ENCODE measurements at places on chromosomes 7 and 10.

GRCh38 chr10:69673521-69673920 lies 43.5 kb downstream of the FAM241B start:
- DNase-seq = no peak

DNA sequence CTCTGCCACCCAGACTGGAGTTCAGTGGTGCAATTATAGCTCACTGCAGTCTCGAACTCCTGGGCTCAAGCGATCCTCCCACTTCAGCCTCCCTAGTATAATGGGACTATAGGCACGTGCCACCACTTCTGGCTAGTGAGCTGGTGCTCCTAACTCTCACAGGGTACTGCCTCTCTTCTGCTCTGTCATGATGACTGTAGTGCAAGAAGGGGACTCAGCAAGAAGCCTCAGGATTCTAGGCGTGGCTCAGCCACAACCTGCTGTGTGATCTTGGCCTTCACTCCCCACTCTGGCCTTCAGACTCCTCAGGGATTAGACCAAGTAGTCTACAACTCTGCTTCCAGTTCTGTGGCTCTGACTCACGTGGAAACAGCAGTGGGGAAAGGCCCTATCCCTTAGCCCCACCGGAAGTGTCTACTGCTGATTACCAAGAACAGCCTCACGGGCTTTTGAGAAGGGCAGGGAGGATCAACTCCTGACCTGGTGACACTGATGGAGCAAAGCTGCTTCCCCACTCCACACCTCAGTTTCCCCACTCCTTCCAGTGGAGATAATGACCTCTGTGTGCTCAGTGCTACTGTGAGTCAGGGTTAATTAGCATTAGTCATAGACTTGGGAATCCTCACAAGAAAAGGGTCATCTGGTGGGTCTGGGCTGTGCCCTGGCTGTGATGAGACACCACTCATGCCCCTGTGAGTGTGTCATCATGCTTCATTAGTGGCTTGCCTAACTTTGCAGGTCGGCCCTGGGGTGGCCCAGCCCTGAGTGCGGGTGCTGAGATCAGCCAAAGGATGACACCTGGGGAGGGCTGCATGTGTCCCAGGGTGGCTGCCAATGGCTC lies 41.1 kb downstream of the ZC3HC1 start:
- DNase-seq = peak; percentile 50

GRCh38 chr10:75941223-75941801 lies 509.9 kb downstream of the LRMDA start:
- no peak for DNase-seq

DNA sequence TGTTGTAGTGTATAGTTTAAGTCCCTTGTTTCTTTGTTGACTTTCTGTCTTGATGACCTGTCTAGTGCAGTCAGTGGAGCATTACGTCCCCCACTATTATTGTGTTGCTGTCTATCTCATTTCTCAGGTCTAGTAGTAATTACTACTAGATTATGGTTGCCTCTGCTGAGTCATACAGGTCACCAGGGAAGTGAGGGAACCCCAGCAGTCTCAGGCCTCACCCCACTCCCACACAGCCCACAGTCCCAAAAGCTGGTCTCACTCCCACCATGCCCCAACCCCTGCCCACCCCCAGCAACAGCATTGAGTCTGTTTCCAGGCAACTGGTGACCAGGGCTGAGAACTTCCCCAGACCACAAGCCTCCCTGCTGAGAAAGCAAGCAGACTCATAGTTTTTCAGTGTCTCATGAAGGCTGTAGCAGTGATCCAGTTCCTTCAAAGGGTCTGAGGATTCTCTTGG lies 88.0 kb downstream of the PLXDC2 start:
- no peak for DNase-seq

DNA sequence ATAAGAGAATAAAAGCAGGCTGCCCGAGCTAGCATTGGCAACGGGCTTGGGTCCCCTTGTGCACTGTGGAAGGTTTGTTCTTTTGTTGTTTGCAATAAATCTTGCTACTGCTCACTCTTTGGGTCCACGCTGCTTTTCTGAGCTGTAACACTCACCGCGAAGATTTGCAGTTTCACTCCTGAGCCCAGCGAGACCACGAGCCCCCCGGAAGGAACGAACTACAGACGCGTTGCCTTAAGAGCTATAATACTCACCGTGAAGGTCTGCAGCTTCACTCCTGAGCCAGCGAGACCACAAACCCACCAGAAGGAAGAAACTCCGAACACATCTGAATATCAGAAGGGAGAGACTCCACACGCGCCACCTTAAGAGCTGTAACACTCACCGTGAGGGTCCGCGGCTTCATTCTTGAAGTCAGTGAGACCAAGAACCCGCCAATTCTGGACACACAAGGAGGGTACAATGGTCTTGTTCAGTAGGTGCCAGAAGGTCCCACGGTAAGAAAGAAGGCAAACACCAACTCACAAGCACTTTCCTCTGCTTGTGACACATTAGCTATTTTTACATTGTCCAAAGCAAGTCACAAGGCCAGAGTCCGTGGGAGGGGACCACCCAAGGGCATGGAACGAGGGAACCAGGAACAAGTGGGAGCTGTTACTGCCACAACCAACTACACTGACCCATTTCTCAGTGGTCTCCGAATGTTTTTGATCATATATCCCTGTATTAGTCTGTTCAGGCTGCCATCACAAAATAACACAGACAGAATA lies 29.2 kb upstream of the CACUL1 start:
- DNase-seq = no peak

DNA sequence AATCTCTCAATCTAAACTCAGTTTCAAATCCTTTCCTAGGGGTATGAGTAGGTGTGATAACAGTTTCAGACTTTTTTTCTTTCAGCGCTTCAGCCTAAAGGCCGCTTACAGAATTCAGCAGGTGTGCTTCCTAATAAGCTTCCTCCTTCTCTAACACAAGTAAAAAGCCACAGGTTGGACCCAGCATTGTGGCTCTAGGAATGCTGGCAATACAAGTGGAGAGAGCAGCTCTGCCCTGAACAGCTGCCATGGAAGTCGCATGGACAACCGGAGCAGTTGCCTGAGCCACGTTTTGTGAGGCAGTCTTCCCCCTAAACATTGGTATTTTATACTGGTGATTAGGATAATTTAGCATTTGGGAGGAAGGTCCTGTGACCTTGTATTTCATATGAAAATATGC lies 83.5 kb downstream of the ST7 start:
- no peak for DNase-seq

GRCh38 chr10:113987805-113988204 lies 55.9 kb upstream of the ADRB1 start:
- no peak for DNase-seq

DNA sequence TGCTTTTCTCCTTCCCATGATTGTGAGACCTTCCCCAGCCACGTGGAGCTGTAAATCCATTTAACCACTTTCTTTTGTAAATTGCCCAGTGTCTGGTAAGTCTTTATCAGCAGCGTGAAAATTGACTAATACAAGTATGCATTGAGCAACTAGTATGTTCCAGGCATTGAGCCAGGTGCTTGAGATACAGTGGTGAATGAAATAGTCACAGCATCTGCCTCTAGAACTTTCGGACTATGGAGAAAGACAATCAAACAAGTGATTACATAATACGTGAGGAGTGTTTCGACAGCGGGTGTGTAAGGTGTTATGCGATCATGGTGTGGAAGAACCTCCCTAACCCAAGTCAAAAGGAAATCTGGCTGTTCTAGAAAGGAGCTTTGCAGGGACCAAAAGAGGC lies 21.6 kb upstream of the NUP205 start:
- no peak for DNase-seq

DNA sequence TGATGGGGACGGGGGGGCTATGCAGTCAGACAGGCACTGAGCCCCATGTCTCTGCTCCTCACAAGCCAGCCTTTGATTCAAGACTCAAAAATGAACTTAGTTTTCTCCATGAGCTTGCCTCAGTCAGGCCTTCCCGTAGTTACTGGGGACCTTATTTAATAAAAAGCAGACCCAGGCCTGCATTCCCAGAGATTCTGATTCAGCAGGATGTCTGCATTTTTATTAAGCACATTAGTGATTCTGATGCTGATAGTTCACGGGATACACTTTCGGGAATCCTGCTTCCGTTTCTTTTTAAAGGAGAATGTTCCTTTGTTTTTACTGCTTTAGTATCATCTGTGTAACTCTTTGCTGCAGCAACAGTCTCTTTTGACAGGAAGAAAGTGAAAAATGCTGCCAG lies 28.3 kb upstream of the PLPP4 start:
- DNase-seq = no peak

DNA sequence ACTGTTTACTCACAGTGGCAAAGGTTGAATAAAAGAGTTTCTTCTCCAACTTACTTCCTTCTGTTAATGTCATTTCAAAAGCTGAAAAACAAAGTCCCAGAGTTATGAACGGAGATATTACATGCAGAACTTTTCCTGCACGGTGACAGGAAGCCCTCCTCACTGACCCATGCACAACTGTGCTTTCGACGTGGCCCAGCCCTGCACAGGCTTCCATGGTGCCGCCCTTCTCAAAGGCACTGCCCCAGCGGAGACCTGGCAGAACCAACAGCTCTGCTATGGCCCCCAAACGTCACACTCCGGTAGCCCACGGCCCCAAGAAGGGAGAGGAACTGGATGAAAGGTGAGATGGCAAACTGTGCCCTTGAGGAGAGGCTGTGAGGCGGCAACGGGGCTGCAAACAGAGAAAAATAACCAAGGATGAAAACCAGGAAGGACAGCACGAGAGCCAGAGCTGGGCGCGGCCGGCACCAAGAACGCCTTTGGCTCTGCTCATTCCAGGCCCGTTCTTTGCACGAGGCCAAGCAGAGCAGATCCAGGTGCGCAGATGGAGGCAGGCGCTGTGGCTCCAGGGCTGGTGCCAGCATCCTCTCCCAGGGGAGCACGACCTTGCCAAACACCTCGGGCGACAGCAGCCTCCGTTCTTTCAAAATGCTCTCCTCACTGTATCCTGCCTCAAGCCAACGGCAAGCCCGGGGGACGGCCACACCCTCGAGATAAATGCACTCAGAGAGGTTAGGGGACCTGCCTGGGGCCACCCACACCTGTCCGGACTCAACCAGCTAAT lies 7.0 kb upstream of the FUOM start:
- DNase-seq = no peak

- DNase-seq = no peak
Observed at GRCh38 chr7:114388021-114388420, 26.6 kb upstream of the FOXP2 start.

DNA sequence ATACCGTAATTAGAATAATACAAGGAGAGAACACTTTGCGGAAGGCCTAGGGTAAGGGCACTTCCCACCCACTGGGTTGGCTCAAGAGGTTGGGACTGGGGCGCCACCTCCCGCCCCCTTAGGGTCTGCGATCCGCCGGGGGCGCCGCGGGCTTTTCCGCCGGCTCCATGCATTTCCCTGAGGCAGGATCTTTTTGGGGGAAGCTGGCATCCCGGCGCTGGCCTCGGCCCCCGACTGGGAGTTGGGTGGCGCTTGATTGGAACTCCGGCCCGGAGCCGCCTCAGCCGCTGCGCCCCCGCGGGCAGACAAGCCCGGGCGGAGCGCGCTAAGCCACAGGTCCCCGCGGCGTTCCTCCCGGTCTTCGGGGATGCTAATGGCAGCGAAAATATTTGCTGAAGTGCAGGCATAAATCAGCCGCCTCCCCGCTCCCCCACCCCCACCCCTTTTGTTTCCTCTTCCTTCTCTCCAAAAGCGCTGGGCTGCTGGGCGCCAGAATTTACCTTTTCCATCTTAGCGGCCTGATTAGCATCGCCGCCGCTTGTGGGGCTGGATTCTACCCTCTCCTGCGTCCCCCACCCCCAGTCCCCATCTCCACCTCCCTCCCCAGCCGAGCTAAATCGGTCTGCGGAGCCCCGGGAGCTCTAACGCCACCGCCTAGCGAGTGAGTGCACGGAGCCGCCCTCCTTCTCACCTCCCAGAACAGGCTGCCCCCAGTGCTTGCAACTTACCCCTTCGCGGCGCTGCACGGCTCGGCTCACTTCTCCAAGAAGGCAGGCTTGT lies 5.1 kb downstream of the UNC5B start:
- DNase-seq = no peak

DNA sequence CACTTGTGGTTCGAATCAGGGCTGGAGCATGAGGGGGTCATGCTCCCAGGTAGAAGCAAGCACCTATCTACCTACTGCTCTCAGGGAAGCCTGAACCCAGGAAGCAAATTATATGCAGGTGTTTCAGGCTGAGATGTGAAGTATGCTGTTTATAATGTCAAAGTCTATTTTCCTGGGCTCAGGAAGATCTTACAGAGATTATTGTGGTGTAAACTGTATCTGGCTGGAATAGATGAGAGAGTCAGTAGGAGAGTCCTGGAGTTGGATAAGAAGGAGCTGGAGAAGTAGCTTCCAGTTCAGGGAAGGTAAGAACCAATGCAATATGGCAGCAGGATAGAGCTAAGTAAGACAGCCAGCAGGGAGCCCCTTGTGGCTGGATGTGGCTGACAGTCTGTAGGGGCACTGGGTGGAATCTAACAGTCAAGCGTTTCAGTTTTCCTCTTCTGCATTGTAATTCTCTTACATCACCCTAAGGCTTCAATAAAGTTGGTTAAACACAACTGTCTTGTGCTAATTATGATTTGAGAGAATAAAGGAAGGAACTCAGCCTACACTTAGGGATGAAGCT lies 105.9 kb upstream of the EEPD1 start:
- DNase-seq = no peak
